ENCODE measurements at places on chromosomes 12 and 14. TPM values are rescaled to one million over a fixed set of nuclear protein-coding genes. Genes with fewer than 3 reads are reported as not detected.

Gene LTB4R2
- total RNA-seq = 9.4 TPM

Gene TAS2R9
- not detected for total RNA-seq

Gene FGF23
- total RNA-seq = 0.10 TPM

Gene DPY19L2
- 25.0 TPM for total RNA-seq

Gene CLEC2A
- total RNA-seq = not detected

Gene NGB
- not detected for total RNA-seq

Gene OR4K15
- not detected for total RNA-seq

Gene GDF3
- not detected for total RNA-seq

Gene GPR135
- total RNA-seq = 2.7 TPM

Gene CFAP251
- total RNA-seq = 3.3 TPM
